ENCODE measurements at places on chromosomes 6 and 20.

GRCh38 chr6:119337252-119337651 lies 12.3 kb downstream of the MAN1A1 start:
- peak; percentile 6 for ATAC-seq

GRCh38 chr6:51846531-51846930 lies 240.9 kb downstream of the PKHD1 start:
- ATAC-seq, result no peak

DNA sequence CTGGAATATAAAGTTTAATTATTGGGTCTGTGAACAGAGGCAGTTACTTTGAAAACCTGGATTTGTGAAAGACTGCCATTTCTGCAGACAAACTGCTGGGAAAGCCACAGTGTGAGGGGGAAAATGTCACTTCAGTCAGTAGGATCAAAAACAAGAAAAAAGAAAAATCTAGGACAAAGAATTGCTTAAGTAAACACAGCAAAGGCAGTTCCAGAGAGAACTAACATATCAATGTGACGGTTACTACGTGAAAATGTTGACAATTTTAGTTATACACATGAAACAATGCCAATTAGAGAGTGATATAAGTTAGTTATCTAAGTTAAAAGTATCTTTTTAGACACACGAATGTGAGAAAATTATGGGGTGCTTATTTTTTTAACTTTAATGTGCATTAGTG lies 270.4 kb upstream of the RUNX2 start:
- ATAC-seq, result no peak

DNA sequence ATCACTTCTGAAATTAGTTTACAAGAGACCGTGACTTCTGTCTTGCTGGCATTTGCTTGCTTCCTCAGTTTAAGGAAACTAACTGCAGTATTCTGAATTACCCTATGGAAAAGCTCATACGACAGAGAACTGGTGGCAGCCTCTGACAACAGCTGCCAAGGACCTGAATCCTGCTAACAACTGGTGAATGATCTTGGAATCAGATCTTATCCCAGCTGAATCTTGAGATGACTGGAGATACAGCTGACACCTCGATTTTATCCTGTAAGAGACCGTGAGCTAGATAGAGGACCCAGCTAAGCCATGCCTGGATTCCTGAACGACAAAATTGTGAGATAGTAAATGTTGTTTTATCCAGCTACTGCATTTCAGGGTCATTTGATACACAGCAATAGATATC lies 202.3 kb downstream of the OGFRL1 start:
- ATAC-seq, result no peak

GRCh38 chr6:32290886-32291450 lies 67.1 kb upstream of the NOTCH4 start:
- no peak for ATAC-seq

GRCh38 chr6:159169557-159170332 lies 545 bp downstream of the FNDC1 start:
- ATAC-seq, result peak; percentile 57

GRCh38 chr6:158376631-158377081 lies 64.4 kb downstream of the TULP4 start:
- ATAC-seq, result no peak

- ATAC-seq, result no peak
Observed at GRCh38 chr6:112639391-112639831, 292.3 kb downstream of the RFPL4B start.

DNA sequence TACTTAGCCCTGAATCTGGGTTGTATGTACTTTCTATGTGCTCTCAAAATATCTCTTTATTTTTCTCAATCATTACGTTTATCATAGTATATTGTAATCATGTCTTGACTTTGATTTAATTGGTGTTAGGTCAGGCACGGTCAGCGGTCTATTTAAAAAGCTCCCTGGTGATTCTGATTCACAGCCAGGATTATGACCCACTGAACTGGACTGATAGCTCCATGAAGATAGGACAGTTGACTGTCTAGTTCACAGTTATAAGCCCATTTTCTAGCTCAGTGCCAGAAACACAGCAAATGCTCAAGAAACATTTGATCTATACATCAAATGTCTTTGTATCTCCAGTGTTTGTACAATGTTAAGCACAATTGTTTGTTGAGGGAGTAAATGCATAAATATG lies 111.5 kb upstream of the CCN2 start:
- ATAC-seq, result no peak

DNA sequence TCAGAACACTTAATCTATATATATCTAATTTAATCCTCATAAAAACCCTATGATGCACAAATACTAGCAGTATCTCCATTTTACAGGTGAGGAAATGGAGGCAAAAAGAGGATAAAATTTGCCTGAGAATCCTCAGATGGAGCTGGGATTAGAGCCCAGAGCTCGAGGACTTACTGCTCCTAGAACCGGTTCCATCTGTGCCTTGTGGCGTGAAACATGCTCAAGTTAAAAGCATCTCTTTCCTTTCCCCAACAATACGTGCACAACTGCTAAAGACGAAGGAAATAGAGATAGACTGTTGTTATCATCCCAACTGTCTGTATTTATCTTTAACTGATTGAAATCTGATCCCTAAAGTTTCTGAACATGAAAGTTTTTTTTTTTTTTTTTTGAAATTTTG lies 367.6 kb upstream of the SOX4 start:
- ATAC-seq, result no peak

Data from activated T-helper 17 cell treated with anti-CD3 and anti-CD28 coated beads, Interleukin-2, amount 50 U/mL, for 72 hours (primary cell).